ENCODE measurements at places on chromosomes 12 and 14.

- DNase-seq: no peak
These were observed 732.4 kb downstream of the AACS start for GRCh38 chr12:125797421-125798175.

GRCh38 chr12:114361545-114361944 lies 44.4 kb downstream of the TBX5 start:
- no peak for DNase-seq

GRCh38 chr14:50055461-50056228 lies 60.7 kb downstream of the VCPKMT start:
- no peak for DNase-seq

GRCh38 chr14:104983231-104983721 lies 2.3 kb upstream of the CLBA1 start:
- DNase-seq: no peak

DNA sequence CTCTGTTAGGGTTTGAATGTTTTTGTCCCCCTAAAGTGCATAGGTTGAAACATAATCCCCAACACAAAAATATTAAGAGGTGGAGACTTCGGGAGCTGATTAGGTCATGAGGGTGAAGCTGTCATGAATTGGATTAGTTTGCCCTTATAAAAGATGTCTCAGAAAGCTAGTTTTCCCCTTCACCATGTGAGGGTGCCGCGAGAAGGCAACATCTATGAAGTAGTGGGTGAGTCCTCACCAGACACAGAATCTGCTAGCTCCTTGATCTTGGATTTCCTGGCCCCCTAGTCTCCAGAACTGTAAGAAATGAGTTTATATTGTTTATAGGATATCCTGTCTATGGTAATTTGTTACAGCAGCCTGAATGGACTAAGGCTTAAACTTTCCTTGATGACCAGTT lies 301.5 kb upstream of the ATP2B1 start:
- peak; percentile 31 for DNase-seq

GRCh38 chr14:34935488-34935887 lies 47.3 kb upstream of the SRP54 start:
- no peak for DNase-seq

- peak; percentile 26 for DNase-seq
These were observed 12.0 kb downstream of the IGF1 start for GRCh38 chr12:102468261-102468915.

DNA sequence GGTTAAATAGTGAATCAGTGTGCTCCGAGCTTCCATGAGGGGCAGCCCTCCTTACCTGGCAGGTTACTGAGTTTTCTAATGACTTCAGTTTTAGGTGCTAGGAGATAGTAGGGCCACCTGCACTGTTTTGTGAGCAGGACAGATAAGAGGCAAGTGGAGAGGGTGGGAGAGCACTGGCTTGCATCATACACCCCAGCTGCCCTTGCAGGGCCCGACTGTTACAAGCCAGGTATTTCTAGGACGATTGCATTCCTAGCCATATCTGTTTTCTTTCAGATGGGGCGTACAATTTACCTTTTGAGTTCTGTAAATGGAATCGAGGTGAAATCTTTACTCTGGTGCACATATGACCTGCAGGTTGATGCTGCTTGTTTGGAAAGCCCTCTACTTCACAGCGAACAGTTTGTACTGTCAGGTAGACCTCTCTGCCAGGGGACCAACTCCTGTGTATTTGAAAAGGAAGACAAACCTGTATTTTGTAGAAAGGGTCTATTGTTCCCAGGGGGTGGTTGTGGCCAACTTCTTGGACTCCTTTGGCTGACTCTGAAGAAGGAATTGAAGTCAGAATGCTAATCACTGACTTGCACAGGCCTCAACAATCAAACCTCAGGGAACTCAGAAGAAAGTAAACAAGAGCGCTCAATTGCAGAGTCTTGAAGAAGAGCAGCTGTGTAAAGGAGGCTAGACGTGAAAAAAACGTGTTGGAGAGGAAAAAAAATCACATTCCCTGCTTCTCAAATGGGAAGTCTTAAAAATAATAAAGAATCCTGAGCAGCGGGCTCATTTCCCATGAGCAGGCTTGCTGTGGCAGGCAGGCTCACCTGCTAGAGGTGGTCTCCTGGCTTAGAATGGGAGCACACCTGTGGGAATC lies 57.3 kb downstream of the ETV6 start:
- DNase-seq: peak; percentile 39

- DNase-seq: no peak
These were observed 68.8 kb downstream of the CLMN start for GRCh38 chr14:95250936-95251335.

DNA sequence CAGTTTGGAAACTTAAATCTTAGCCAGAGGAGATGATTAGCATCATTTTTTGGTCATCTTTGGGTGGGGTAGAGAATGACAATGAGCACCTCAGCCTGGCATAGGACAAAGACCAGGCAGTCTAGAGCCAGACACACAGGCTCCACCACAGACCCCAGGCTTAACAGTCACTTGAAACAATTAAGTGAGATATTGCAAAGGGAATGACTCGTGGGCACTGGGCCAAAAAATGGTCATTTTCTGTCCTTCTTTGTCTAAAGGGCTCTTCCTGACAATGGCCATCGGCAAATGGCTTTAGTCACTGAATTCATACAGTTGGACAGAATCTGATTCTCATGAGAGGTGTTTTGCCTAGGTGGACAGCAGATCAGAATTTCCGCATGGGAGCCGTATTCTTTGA lies 78.0 kb upstream of the DICER1 start:
- no peak for DNase-seq

DNA sequence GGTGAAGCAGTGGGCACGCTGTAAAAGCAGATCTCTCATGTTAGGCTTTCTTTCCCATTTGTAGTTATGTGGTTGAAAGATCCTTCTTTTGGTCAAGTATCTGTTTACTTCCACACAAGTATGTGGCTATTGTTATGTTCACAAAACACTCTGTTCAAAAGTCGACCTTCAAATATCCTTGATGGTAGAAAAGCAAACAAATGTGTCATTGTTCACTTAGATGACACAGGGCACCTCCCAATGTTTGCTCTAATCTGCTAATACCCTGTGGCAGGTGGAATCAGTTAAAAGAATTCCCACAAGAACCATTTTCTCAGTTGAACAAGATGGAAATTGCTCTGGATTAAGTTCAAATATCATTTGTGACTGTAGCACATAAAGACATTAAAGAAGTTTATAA lies 43.6 kb upstream of the NAA30 start:
- DNase-seq: no peak

DNA sequence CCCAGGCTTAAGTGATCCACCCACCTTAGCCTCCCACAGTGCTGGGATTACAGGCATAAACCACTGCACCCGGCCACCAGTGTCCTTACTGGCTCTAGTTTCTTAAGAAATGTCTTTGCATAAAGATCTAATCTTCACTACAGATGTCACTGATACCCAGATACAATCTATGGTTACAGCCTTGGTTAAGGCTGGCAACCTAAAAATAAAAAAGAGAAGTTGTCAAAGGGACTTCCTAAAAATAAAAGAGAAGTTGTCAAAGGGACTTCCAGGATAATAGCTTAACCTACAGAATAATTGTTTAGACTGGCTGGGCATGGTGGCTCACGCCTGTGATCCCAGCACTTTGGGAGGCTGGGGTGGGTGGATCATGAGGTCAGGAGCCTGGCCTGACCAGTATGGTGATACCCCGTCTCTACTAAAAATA lies 27.6 kb downstream of the ETFBKMT start:
- no peak for DNase-seq

- no peak for DNase-seq
These were observed 6.3 kb upstream of the RILPL2 start for GRCh38 chr12:123442774-123443173.

- no peak for DNase-seq
These were observed at the start of gene KCNA5 for GRCh38 chr12:5043589-5044419. Gene KCNA5 (plus strand): TSS chr12:5043879. CDS start chr12:5044148, 269 bp downstream.

- DNase-seq: no peak
These were observed 3.9 kb downstream of the GZMH start for GRCh38 chr14:24605435-24606190.

GRCh38 chr12:132804426-132804861 lies 24.2 kb downstream of the GOLGA3 start:
- no peak for DNase-seq

Measured in IMR-90 (cell line).